ENCODE measurements at places on chromosomes 4 and X.

GRCh38 chrX:41922431-41923151 is 763 bp downstream of the CASK start:
- DNase-seq = no peak

DNA sequence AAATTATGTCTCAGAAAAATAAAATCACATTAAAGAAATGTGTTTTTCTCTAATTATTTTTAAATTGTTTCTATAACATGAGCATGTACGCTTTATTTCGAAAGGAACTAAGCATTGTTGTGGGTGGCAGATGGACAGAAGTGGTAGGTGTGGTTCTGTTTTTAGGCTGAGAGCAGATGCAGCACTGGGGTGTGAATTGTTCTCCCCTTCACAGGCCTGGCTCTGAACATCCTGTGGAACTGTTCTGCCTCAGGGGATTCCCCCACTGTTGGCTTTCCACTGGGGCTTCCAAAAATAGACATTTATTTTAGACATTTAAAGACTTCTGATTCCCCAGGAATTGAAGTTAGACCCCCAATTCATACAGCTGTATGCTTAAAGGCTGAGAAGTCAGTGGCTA is 41.9 kb upstream of the PDHA2 start:
- no peak for DNase-seq

DNA sequence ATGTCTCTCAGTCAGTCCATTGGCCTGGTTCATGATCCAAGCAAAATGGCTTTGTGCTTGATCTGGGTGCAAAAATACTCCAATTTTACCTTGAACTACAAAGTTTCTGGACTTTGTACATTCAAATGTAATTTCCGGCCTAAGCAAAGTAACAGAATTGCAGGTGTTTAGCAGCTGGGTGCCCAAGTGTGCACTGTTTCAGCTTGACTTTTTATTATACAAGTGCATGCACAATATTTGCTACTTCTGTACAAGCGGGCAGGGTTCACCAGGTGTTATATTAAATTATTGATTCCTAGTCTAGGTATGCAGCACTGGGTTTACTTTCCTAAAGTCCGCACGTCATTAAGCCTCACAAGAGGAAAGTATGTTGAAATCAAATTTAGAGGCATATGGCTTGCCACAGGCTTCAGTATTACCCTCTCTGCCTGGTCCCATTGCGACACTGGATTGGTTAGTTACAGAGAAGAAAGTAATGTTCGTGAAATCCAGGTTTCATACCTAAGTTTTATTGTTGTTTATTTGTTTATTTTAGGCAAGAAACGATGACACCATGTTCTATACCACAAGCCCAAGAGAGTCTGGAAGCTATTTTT is 376.9 kb upstream of the CTSO start:
- no peak for DNase-seq

DNA sequence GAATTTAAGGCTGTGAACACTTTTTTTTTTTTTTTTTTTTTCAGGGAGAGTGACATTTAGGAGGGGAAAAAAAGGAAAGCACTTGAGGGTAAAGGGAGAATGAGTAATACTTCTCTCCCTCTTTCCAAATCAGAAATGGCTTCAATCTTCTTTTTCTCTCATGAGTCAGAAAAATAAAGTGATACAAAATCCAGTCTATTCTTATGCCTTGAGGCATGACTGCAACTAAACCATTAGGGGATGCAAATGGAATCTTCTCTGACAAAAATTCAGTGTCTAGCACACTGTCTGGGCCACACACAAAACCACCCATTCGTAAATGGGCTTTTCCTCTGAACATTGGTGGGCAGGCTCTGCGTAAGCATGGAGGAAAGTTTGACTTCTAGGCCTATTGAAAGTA is 46.7 kb upstream of the POU4F2 start:
- no peak for DNase-seq

DNA sequence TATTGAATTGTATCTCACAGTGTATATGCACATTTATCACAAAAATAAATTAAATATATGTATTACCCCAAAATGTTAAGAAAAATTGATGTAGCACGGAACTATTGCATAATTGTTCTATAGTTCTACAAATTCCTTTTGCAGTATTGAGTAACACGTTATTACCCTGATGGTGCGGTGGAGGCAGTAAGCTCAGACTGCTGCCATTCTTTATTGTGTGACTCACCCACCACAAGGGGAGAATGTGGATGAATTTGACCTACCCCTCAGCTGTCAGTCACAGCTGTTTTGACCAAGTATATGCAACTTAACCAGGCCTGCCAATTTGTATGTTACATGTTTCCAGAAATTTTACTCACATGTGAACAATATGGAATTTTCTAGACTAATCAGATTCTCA is 506.6 kb downstream of the SH3BGRL start:
- DNase-seq = no peak

GRCh38 chr4:185640811-185641675 is 105.7 kb upstream of the PDLIM3 start:
- DNase-seq = peak; percentile 2

DNA sequence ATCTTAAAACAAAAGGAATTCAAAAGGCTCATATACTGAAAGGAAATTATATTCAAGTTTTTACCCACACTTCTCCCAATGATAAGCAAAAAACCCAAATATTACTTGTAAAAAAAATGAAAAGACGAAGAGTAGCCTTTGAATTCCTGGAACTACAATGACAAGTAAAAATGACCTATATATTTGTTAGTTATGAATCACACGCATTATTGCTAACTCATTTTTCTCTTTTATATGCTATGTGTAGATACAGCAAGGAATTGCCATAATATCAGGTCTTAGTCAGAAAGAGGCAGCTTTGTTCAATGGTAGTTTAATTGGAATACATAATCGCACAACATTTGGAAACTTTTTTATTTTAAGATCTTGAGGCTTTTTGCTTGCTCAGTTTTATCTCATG is 22.7 kb upstream of the ASB5 start:
- no peak for DNase-seq

- no peak for DNase-seq
Measured at GRCh38 chrX:101229170-101229569, 9.6 kb downstream of the DRP2 start.

DNA sequence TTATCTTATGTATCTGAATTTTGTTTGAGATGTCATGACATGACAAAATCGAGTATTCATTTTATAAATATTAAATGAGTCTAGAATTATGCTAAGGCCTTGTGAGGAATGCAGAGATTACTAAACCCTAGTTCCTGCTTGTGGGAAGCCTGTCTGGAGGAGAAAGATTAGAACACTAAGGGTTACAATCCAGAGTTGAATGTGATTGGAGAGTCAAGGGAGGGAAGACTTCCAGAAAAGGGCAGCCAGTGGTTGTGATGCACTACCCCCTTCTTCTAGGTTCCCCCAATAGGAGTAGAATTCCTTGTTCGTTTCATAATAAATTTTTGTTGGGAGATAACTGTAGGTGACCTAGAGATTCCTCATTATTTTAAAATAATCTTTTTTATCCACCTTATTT is 141.1 kb downstream of the AFF1 start:
- no peak for DNase-seq

- DNase-seq = no peak
Measured at GRCh38 chrX:11423362-11423818, 130.2 kb downstream of the AMELX start.

- DNase-seq = no peak
Measured at GRCh38 chr4:18291981-18292380, 270.4 kb upstream of the LCORL start.

DNA sequence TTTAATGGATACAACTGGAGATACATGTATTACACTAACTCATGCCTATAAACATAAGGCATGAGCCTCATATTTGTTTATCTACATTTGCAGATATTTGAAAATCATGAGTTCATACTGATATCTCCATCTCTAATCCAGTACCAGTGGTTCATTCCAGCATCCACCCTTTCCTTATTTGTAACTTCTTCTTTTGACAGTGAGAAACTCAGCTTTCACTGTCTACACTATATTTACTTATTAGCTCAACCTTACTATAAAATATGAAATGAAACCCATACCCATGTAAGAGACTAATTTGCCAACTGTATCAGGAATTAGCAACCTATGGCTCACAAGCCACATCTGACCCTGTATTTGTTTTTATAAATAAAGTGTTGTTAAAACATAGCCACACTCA is 161.9 kb upstream of the GPRIN3 start:
- no peak for DNase-seq

- DNase-seq = no peak
Measured at GRCh38 chr4:169221662-169222061, 49.1 kb downstream of the SH3RF1 start.

DNA sequence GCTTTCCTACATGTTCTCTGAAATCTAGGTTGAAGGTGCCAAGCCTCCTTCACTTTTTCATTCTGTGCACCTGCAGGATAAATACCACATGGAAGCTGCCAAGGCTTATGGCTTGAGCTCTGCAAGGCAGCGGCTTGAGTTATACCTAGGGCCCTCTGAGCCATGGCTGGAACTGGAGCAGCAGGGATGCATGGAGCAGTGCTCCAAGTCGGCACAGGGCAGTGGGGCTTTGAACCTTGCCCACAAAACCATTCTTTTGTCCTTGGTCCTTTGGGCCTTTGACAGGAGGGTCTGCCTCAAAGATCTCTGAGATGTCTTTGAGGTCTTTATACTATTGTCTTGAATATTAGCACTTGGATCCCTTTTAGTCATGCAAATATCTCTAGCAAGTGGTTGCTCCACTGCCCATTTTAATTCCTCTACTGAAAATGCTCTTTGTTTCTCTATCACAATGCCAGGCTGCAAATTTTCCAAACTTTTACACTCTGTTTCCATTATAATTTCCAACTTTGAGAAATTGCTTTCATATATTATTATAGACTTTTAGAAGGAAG is 536.2 kb upstream of the KLHL4 start:
- no peak for DNase-seq

GRCh38 chrX:103254921-103255493 is at the start of gene TCEAL8:
TSS of gene TCEAL8 (minus strand) at chrX:103255155. CDS start at chrX:103253979, 1,176 bp downstream.
- peak; percentile 48 for DNase-seq

DNA sequence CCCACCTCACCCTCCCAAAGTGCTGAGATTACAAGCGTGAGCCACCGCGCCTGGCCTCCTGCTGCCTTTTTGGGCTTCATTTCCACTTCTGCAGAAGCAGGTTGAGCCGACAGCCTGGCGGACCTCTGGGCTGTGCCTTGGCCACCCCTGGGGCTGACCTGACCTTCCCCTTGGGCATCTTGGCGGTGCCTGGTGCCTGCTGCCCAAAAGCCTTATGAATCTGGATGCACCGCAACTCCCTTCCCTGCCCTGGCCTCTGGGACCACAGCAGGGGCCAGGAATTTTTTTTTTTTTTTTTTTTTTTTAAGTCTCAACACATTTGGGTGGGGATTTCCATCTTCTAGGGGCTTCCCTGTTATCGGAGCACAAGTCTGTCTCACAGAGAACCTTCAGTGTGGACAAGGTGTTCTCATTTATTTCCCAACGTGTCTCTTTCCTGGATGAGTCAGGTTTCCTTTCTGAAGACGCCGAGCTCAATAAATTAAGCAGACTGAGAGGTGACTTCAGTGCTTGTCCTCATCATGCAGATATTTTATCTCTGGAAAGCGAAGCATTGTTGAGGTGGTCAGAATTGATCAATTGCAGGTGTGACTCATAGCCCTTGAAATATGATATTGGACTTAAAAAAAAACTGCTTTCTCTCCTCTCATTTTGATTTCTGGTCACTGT is 79.7 kb downstream of the SHROOM2 start:
- no peak for DNase-seq

DNA sequence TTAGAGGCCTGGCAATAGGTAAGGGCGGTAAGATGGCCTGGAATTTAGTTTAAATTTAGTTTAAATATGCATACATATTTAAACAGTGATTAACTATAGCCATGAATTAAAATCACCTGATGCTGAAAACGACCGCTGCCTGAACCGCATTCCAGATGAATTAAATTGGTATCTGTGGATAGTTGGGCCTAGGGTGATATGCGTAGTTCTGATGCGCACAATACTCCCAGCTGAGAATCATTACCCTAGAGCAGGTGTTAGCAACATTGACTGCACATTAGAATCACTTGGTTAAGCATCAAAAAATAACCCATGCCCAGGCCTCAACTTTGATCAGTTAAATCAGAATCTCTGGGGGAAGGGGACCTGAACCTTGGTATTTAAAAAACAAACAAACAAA is 432.4 kb downstream of the GBA3 start:
- no peak for DNase-seq

DNA sequence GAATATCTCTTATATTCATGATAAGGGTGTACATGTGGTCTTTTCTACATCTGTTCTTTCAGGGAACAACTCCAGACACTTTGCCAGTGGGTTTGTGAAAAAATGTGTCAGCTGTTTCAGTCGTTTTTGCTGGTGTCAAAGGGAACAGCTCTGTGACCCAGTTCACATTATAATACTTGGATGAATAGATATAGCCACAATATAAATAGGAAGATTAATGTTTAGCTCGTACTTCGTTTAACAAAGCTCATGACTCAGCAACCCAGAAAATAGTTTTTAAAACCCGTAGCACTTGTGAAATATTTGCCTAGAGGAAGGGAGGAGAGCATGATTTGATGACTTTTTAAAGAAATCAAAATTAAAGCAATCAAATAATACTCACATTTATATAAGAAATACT is 7.9 kb downstream of the LIAS start:
- DNase-seq = no peak

DNA sequence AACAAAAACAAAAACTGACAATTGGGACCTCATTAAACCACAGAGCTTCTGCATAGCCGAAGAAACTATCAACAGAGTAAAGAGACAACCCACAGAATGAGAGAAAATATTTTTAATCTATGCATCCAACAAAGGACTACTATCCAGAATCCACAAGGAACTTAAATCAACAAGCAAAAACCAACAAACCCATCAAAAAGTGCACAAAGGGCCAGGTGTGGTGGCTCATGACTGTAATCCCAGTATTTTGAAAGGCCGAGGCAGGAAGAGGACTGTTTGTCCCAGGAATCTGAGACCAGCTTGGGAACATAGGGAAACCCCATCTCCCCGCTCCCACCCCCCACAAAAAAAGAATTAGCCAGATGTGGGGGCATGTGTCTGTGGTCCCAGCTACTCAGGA is 10.7 kb downstream of the C4orf51 start:
- DNase-seq = no peak

DNA sequence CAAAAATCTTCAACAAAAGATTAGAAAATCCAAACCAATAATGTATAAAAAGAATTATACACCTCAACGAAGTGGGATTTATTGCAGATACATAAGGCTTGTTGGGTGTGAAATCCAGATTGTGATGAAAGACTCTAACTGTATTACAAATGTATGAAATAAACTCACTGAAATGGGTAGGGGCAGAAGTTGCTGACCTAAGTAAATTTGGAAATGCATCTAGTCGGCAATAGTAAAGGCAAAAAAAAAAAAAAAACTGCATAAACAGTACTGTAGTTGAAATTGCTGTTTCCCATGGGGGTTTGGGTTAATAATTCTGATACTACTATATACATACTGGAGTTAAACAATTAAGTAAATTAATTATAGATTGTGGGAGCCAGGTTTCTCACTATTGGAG is 130.7 kb upstream of the MAGEB18 start:
- DNase-seq = no peak

- no peak for DNase-seq
Measured at GRCh38 chr4:110704748-110705439, 82.0 kb upstream of the PITX2 start.

GRCh38 chrX:107699616-107700015 is 71.3 kb downstream of the PRPS1 start:
- DNase-seq = no peak

- DNase-seq = no peak
Measured at GRCh38 chr4:139987502-139987850, 166.5 kb downstream of the MAML3 start.

GRCh38 chr4:113112338-113112978 is 63.0 kb downstream of the ANK2 start:
- DNase-seq = no peak

GRCh38 chr4:173766171-173766600 is 236.2 kb upstream of the HAND2 start:
- no peak for DNase-seq
